ENCODE measurements at places on chromosomes 7 and 10. TPM values are rescaled to one million over a fixed set of nuclear protein-coding genes. Genes with fewer than 3 reads are reported as not detected.
A peak's percentile ranks its signal among the peaks of the same experiment; 100 is the strongest.

PRR15 gene
- 1.6 TPM for total RNA-seq

OR6B1 gene
- total RNA-seq: not detected

OR9A2 gene
- total RNA-seq: 0.48 TPM

- no peak overlapping the region for H3K4me3 ChIP-seq
- no peaks in the 10 kb centered on the region for H3K36me3 ChIP-seq
- DNase-seq: no peak
- H3K27me3 ChIP-seq: no peaks in the 10 kb centered on the region
- no peak overlapping the region for H3K27ac ChIP-seq
Measured at GRCh38 chr7:43385856-43386255, 197.1 kb upstream of the STK17A start.

GRCh38 chr7:105691680-105692564, 110.6 kb upstream of the EFCAB10 start:
- H3K4me1 ChIP-seq: no peaks in the 10 kb centered on the region
- H3K36me3 ChIP-seq: no peaks in the 10 kb centered on the region
- no peak overlapping the region for H3K27ac ChIP-seq
- peak; percentile 71 for DNase-seq
- H3K27me3 ChIP-seq: no peaks in the 10 kb centered on the region

DNA sequence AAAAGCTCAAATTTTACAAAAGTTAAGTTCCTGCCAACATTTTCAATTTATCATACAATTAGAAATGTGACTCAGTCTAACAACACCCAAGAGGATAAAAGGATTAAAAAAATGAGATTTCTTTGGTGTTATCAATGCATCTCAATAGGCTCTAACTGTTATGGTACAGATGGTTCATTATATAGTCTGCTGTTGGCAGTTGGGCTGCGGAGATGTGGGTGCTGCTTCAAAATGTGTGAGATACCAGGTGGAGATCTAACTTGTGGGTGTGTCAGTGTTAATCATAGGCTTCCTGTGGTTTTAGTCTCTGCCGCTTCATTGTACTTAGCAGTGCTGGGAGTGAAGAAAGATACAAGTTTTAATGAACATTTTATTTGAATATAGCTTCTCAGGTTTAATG, 231.2 kb downstream of the EXOC4 start:
- peaks cover 2% of the 10 kb centered on the region for H3K36me3 ChIP-seq
- no peak overlapping the region for H3K4me3 ChIP-seq
- H3K4me1 ChIP-seq: no peaks in the 10 kb centered on the region
- DNase-seq: no peak
- no peaks in the 10 kb centered on the region for H3K27me3 ChIP-seq
- H3K27ac ChIP-seq: no peak overlapping the region

DNA sequence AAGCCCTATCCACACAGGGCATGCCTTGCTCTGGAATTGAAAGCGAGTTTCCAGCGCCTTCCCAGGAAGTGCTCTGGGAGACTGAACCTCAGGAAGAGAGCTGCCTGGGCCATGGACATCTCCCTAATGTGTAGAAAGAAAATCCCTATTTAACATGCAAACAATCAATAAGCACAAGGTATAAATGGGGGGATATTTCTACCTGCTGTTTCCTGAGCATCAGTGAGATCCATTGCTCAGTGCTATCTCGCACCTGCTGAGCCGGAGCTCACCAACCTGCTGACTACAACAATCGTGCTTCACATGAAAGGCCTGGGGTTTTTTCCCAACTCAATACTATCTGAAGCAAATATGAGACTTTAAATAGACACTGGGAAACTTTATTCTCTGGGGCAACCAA, 584.0 kb downstream of the GLRX3 start:
- H3K27ac ChIP-seq: no peak overlapping the region
- no peak overlapping the region for H3K4me3 ChIP-seq
- H3K4me1 ChIP-seq: no peaks in the 10 kb centered on the region
- DNase-seq: no peak
- H3K27me3 ChIP-seq: no peaks in the 10 kb centered on the region
- no peaks in the 10 kb centered on the region for H3K36me3 ChIP-seq

GRCh38 chr7:144866189-144866588, 30.3 kb upstream of the TPK1 start:
- H3K27ac ChIP-seq: no peak overlapping the region
- no peaks in the 10 kb centered on the region for H3K36me3 ChIP-seq
- H3K4me1 ChIP-seq: no peaks in the 10 kb centered on the region
- no peaks in the 10 kb centered on the region for H3K27me3 ChIP-seq

DNA sequence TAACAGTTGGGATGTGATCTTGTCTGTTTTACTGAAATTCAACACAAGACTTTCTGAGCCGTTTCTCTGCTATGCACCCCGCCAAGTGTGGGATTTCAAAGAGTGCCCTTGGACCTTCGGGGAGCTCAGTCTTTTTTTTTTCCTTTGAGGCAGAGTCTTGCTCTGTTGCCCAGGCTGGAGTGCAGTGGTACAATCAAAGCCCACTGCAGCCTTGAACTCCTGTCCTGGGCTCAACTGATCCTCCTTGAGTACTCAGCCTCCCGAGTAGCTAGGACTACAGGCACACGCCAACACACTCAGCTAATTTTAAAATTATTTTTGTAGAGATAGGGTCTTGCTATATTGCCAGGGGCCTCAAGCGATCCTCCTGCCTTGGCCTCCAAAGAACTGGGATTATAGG, 162.9 kb downstream of the BAMBI start:
- no peak overlapping the region for H3K27ac ChIP-seq
- H3K4me3 ChIP-seq: no peak overlapping the region
- H3K4me1 ChIP-seq: peaks cover 6% of the 10 kb centered on the region
- DNase-seq: no peak
- no peaks in the 10 kb centered on the region for H3K27me3 ChIP-seq

DNA sequence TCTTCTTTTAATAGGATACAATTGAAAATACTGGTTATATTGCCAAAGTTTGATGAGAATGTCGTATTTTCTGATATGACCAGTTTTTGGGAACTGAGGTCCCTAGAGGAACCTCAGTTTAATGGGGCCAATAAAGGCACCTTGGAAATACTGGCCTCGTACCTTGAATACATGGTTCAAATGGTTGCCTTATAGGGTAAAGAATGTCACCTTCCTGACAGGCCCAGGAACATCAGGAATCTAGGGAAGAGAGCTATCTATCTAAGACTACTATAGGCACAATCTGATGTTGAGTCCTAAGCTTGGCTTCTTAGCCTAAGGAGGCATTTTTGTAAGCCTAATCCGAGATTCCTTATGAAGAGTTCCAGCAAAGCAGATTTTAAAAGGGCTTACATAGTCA, 9.3 kb downstream of the SHTN1 start:
- H3K27ac ChIP-seq: no peak overlapping the region
- no peaks in the 10 kb centered on the region for H3K27me3 ChIP-seq
- H3K4me3 ChIP-seq: no peak overlapping the region
- H3K36me3 ChIP-seq: no peaks in the 10 kb centered on the region

GRCh38 chr10:125722811-125723210, 3.3 kb downstream of the EDRF1 start:
- H3K4me3 ChIP-seq: no peak overlapping the region
- H3K4me1 ChIP-seq: no peaks in the 10 kb centered on the region
- peaks cover 9% of the 10 kb centered on the region for H3K36me3 ChIP-seq
- no peaks in the 10 kb centered on the region for H3K27me3 ChIP-seq

GRCh38 chr10:72267381-72267780, 6.3 kb upstream of the DDIT4 start:
- no peaks in the 10 kb centered on the region for H3K36me3 ChIP-seq
- H3K4me3 ChIP-seq: no peak overlapping the region
- DNase-seq: no peak

GRCh38 chr10:114537736-114538135, 120.3 kb downstream of the ABLIM1 start:
- no peak overlapping the region for H3K4me3 ChIP-seq
- no peaks in the 10 kb centered on the region for H3K4me1 ChIP-seq
- H3K27me3 ChIP-seq: no peaks in the 10 kb centered on the region
- H3K36me3 ChIP-seq: no peaks in the 10 kb centered on the region
- no peak for DNase-seq

DNA sequence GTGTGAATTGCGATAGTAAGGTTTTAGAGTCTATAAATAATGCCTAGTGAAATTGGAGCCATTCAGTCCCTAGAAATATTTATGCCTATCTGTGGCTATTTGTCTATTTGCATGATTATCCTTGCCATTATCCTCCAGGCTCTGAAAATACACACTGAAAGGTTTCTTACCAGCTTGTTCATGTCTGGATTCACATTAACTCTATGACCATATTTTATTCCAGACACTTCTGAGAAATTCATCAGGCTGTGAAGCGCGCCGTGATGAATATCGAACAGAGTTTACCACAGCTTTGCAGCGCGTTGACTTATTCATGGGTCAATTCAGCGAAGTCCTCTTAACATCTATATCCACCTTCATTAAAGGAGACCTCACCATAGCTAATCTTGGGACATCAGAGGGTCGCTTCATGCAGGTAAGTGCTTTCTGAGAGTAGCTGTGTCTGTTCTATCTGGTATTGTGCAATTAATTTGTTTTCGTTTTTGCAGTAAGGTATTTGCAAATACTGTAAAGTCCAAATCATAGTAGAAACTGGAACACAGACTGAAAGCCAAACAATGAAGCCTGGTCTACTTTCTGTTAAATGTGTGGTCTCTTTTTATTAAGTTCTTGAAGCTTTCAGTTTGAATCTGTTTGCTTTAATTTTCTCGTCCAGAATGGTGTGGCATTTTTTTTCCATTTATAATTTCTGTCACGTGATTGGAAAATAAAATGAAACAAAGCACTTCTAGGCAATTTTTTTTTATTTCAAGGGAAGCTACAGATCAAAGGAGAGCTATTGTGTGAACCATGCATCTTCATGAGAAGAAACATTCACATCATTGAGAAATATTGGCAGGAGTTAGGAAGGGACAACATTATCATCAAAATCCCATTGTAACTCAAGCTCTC, 59.7 kb downstream of the MET start:
- H3K4me3 ChIP-seq: no peak overlapping the region
- H3K4me1 ChIP-seq: no peaks in the 10 kb centered on the region
- no peaks in the 10 kb centered on the region for H3K27me3 ChIP-seq
- no peak for DNase-seq
- H3K27ac ChIP-seq: no peak overlapping the region
- no peaks in the 10 kb centered on the region for H3K36me3 ChIP-seq

GRCh38 chr7:157821959-157822687, 485.3 kb downstream of the DNAJB6 start:
- no peak for DNase-seq
- no peak overlapping the region for H3K4me3 ChIP-seq
- no peaks in the 10 kb centered on the region for H3K36me3 ChIP-seq
- no peaks in the 10 kb centered on the region for H3K27me3 ChIP-seq
- H3K4me1 ChIP-seq: no peaks in the 10 kb centered on the region
- H3K27ac ChIP-seq: no peak overlapping the region

Data from aorta (tissue), 5 donors.